ENCODE measurements at places on chromosomes 2 and 18.

GRCh38 chr2:19812166-19812565, 89.6 kb downstream of the TTC32 start:
- DNase-seq: peak; percentile 67

GRCh38 chr2:10331702-10332401, 29.1 kb downstream of the HPCAL1 start:
- peak; percentile 32 for DNase-seq

- no peak for DNase-seq
Observed at GRCh38 chr2:234996069-234996940, 44.5 kb downstream of the SH3BP4 start.

DNA sequence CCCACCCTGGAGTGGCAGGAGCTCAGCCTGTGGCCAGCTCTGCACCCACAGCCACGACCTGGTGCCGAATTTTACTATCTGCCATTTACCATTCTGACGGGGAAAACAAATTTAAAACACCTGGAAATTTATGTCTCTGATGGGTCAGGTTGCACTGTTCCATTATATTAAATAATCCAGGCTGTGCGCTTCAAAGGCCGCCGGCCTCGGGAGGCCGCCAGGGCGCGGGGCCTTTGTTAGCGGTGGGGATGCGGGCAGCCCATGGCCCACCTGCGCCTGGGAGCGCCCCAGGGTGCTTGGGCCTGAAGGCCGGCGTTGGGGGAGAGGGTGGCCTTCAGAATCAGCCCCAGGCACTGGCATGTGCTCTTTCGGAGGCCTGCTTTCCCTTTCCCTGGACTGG, 276.9 kb downstream of the SRBD1 start:
- no peak for DNase-seq

- DNase-seq: no peak
Observed at GRCh38 chr2:199480966-199481365, 23.2 kb upstream of the SATB2 start.

DNA sequence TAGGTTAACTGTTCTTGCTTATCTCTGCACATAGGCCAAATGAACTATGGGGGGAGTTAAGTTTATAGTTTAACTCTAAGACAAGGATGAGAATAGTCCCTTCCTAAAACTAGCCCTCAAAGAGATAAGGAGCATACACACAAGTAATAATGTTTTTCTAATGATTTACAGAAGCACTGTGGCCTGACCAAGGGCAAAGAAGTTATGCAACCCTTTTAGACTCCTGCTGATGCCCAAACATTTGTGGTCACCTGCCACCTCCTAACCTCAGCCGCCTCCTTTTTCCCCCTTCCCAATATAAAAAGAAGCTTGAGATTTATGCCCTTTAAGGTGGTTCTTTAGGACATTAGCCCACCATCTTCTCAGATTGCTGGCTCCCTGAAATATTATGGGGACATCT, 357.7 kb downstream of the ALK start:
- no peak for DNase-seq

GRCh38 chr2:25105336-25106085, 62.9 kb downstream of the POMC start:
- peak; percentile 26 for DNase-seq

GRCh38 chr2:233174137-233174536, 77.3 kb upstream of the ATG16L1 start:
- no peak for DNase-seq

- no peak for DNase-seq
Observed at GRCh38 chr2:127400897-127401756, 13.4 kb upstream of the MAP3K2 start.
